AML-193 (cell line): ENCODE measurements at places on chromosomes 7 and 10.

GRCh38 chr10:69842020-69842419, 40.3 kb downstream of the COL13A1 start:
- no peak for DNase-seq

GRCh38 chr10:31939797-31940708, 11.4 kb upstream of the ARHGAP12 start:
- DNase-seq: no peak

GRCh38 chr7:4003503-4003902, 678.6 kb upstream of the FOXK1 start:
- no peak for DNase-seq

GRCh38 chr10:101070098-101070497, 8.3 kb downstream of the KAZALD1 start:
- no peak for DNase-seq

DNA sequence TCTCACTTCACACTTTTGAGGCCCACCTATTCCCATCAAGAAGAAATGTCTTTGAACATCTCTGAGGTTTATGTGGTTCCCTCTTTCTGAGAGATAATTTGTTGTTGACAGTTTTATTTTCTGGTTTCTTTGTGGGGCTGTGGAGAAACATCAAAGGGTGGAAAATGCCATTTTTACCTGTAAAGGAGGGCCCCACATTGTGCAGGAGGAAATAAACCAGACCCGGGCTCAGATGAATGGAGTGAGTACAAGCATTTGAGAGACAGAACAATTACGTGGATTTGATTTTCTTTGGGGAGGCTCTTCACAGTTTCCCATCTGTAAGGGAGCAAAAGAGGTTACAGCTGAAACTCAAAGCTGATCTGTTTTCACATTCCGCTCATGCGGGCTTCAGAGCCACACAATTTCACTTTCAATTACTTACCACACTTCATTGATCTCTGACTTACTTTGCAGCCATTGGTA, 29.8 kb downstream of the ITPRIP start:
- no peak for DNase-seq

GRCh38 chr7:81845744-81846241, 75.9 kb upstream of the HGF start:
- peak; percentile 40 for DNase-seq

DNA sequence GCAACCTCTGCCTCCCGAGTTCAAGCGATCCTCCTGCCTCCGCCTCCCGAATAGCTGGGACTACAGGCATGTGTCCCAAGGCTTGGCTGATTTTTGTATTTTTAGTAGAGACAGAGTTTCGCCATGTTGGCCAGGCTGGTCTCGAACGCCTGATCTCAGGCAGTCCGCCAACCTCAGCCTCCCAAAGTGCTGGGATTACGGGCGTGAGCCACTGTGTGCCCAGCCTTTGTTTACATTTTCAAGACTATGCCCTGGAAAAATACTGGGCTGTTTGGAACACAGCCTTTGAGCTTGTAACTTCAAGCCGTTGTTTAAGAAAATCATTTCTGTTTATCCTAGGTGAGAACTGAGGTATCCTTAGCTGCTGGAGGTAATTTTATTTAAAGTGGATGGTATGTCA, 1.9 kb downstream of the ZKSCAN1 start:
- DNase-seq: no peak

DNA sequence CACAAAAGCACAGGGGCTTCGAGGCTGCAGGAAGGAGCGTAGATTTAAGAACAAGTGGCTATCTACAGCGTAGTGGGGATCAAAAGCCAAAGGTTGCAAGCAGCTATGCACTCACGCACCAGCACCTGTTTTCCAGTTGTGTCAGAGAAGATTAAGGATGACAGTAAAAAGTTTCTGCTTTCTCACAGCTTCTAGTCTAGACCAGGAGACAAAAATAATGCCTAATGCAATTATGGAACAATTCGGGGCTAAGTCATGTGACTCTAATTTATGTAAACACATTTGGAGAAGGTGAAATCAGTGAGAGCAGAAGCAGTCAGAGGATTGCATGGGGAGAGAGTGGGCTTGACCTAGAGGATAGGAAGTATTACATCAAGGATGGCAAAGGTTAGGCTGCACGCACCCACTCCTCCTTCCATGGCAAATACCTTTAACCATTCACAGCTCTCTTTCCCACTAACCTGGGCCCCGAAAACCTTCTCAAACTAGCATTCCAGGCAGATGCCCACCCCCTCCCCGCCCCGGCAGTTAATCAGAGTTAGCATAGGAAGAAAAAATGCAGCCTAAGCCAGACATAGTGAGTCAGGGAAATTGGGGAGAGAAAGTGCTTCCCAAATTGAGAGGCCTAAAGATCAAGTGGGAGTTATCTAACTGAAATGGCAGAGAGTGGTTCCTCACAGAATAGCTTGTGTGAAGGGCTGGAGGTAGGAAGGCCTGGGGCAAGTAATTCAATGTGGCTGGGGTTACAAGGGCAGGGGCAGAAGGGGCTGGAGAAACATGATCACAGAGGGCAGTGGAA, 48.2 kb upstream of the GPAM start:
- DNase-seq: no peak

DNA sequence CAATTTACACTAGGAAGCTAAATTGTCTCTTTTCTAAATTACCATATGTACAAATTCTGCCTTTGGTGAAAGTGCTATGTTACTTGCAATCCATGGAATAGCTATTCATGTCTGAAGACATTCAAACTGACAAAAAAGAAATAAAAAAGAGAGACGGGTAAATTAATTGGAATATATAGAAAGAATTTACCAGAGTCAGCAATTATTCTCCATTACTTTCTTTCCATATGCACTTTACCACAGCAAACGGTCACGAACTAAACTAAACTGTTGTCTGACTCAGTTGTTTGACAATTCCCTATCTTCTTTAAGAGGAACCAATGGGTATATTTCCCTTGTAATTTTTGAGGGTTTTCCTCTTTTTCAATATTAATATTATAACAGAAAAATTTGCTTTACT, 85.7 kb downstream of the HOXA1 start:
- DNase-seq: no peak

- no peak for DNase-seq
Measured at GRCh38 chr7:6419310-6419773, 28.4 kb downstream of the DAGLB start.

DNA sequence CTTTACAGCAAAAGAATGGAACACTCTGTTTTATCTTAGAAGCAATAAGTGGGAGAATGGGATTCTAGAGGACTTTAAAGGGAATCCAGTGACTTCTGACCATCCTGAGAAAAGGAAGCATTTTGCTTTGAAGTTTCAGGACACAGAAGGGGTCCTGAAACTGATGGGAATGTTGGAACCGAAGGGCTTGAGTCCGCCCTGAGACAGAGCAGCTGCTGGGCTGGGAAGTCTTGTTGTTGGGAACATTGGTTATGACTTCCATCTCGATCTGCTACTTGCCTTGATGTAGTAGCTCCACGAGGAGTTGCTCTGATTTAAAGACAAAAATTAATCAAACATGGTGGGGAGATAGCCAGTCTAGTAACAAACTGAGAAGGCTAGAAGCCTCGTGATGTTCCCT, 177.6 kb downstream of the JCAD start:
- DNase-seq: no peak

DNA sequence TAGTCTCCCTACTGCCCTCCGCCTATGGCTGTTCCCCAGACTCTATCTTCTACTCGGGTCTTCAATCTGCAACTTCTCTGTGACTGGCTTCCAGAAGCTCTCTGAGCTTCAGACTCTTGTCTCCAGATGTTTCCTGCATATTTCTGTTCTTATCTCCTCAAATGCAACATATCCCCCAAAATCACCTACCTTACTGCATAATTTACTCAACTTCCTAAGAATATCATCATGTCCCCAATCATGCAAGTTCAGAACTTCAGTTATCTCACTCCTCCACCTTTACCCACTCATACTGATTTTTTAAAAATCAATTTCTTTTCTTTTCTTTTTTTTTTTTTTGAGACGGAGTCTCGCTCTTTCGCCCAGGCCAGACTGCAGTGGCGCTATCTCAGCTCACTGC, 68.8 kb downstream of the RAPGEF5 start:
- DNase-seq: no peak

GRCh38 chr10:69353977-69354635, 62.6 kb downstream of the TACR2 start:
- DNase-seq: no peak

GRCh38 chr10:97715259-97715874, 1.8 kb downstream of the MARVELD1 start:
- no peak for DNase-seq

DNA sequence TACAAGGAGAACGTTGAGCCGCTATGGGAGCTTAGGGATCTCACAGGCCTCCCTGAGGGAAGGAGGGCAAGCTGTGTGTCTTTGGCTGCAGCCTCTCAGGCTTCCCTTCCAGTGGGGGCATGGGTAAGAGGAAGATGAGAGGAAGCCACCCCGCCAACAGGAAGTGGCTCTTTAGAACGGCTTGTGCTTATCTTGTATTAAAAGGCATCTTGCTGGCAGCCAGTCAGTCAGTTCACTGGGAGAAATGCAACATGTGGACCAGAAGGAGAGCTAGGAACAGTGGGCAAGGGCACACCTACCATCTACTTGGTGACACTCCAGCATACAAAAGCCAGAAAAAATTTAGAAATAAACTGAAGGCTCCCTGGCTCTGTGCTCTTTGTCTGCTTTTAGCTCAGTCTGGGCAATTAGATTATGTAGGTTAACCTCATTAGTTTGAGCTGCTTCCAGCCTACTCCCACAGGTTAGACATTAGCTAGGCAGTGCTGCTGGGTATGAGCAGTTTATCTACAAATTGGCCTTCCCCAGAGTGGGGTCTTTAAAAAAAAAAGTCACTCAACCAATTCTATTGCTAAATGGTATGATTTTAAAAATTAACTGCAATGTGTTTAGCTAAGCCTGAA, 595.9 kb downstream of the KCNMA1 start:
- peak; percentile 52 for DNase-seq

GRCh38 chr10:45425621-45426563, 51.9 kb downstream of the ALOX5 start:
- DNase-seq: peak; percentile 36

DNA sequence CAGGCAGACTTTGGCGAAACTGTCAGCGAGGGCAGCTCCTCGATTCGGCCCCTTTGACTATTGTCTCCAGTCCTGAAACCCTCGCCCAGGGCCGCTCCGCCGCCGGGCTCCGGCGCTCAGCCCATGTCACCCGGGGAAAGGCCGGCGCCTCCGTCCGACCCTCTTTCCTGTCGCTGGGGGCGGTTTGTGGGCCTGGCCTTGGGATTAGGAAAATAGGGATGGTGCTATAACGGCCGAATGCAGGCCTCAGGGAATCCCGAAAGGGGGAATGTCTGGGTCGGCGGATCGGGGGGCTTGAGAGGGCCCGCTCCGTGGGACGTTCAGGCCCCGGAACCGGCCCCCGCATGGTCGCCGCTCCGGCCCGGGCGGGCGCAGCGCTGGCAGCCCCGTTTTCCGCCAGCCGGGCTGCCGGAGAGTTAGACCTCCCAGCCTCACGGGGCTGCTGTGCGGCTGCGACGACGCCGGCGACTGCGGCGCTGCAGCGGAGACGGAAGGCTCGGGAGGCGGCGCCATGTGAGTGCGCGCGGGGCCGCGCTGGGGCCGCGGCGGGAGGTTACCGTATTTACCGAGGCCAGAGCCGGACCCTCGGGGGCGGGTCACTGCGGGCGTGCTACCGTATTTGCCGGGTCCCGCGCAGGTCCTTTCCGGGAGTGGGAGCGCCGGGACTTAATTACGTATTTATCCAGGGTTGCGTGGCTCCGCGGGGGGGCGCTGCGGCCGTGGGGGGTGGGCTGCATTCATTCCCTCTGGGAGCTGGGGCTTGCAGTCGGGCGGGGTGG, 25.9 kb downstream of the ZNF775 start:
- DNase-seq: peak; percentile 56

- no peak for DNase-seq
Measured at GRCh38 chr7:15280078-15280733, 281.6 kb downstream of the AGMO start.

GRCh38 chr7:150787321-150788281, 12.6 kb downstream of the TMEM176B start:
- DNase-seq: peak; percentile 98

GRCh38 chr7:75596727-75597614, 104.9 kb downstream of the SPDYE5 start:
- no peak for DNase-seq

DNA sequence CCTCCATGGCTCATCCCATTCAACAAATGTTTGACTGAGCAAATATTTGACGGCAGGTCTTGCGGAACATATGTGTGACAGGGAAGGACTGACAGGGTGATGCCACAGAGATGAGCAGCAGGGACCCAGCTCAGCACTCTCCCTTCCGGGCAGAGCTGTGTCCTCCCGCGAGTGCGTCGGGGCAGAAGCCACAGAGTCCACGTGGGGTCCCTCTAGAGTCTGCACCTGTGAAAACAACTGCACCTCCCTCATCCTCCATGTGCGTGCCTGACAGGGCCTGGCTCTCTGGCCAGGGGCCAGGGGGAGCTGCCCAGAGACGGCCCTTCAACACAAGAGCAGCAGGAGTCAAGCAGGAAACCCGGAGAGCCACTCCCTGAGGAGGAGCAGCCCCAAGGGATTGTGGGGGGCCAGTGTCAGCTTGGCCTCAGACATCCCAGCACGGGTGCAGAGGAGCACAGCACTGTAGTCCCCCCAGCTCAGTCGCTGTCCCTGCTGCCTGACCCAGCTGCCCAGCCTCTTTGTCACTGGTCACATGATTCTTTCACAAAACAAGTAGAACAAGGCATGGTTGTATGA, 83.6 kb upstream of the TMEM72 start:
- no peak for DNase-seq

DNA sequence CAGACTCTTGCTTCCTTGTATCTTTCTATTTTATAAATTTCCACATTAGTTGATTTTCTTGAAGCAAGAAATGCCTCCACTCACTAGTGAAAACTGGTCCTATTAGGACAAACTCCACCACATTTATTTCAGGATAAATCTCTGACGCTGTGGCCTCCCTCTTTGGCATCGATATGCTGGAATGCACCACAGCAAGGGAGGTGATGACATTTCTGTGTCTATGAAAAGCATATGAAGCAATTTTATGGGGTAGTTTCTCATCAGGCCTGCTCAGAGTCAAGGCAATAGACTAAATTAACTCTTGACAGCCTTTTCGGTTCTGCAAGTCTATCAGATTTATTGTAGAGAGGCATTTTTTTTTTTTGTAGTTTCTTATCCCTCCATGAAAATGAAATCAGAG, 304.4 kb downstream of the ZEB1 start:
- DNase-seq: no peak

- DNase-seq: no peak
Measured at GRCh38 chr10:133440633-133441285, 13.0 kb upstream of the SCART1 start.
